ENCODE measurements at places on chromosomes 6 and 20.

DNA sequence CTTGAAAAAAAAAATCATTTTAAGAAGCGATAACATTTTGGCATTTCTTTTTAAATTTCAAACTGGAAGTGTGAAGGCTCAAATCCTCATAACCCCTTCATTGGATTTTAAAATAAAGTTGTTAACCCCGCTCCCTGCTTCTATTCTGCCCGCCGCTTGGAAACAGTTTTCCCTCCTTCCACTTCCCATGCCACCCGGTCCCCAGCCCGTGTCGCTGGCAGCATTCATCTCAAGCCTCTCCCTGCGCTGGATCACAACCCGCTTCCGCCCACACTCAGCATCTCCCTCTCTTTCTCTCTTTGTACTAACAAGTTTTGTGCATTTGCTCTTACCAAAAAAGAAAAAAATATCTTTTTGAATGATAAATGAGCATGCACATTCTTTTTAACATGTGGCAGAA is 15.4 kb upstream of the PDE10A start:
- DNase-seq = no peak

DNA sequence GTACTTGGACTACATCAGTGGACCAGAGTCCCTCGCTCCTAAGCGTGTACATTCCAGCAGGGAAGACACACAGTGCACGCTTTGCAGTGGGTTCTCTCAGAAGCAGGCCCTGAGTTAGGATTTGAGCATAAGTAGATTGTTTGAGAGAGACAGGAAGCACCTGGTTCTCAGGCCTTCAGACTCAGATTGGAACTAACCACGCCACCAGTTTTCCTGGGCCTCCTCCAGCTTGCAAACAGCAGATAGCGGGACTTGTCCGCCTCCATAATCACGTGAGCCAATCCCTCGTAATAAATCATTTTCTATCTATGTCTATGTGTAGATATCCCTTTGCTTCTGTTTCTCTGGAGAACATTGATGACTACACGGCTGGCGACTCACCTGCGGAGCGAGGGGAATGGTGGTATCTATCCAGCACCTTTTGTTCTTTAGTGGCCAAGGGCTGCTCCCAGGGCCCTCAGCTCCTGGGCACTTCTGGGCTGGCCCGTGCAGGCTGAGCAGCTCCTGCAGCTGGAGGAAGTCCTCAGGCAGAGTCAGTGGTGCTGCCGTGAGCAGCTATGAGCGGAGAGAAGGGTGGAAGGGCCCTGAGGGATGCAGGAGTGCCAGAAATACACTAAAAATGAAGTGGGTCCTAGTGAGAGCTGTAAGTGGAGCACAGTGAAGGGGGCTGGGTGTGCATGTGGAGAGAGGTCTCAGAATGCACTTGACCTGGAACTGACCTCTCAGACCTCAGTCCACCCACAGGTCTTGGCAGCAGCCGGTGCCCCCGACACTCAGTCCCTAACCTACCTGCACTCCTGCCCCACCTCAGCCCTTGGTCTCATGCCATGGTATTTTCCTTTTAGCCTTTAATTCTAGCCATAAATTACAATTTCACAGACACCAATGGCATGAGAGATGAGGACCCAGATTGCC is 76.9 kb downstream of the STK35 start:
- no peak for DNase-seq

DNA sequence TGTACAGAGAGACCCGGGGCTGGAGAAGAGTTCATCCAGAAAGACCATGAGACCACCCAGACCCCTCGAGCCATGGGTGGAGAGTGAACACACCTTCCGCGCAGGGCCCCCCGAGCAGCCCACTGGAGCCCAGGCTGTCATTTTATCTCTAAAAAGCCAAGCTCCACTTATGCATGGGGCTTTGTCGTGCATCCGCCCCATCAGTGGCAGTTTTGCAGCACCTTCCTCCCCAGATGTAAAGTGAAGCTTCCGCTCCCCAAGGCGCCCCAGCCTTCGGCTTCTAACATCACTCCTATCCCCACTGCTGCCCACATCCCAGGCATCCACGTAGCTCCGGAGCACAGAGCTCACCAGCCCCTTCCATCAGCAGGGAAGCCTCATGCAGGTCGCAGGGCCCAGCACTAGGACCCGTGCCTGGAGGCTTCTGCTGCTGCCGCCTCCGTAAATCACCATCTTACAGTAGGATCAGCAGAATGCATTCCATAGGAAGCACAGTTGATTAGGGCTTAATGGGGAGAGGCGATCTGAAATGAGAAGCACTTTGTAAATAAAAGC is 301.1 kb downstream of the TAF4 start:
- no peak for DNase-seq

- DNase-seq = no peak
These were observed 16.2 kb upstream of the CST3 start for GRCh38 chr20:23654000-23654399.

GRCh38 chr6:71412559-71413140 is 124.0 kb downstream of the OGFRL1 start:
- no peak for DNase-seq

DNA sequence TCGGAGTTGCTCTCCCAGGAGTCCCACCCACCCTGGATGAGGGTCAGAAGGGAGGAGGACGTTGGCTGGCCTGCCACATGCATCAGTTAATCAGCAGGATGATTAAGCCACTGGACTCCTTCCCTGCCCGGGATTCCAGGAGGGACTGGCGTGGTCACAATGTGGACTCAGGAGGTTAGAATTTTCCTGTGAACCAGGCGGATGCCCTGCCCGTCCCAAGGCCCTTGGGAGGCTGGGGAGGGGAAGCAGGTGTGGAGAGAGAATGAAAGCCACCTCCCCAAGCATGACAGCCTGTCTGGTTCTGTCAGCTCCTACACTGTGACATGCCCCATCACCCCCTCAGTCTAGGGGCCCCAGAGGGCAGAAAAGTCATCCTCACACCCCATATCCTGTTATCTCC is 11.6 kb upstream of the ITPR3 start:
- DNase-seq = no peak

- DNase-seq = peak; percentile 81
These were observed 85.6 kb downstream of the MRPL14 start for GRCh38 chr6:44041461-44042260.

DNA sequence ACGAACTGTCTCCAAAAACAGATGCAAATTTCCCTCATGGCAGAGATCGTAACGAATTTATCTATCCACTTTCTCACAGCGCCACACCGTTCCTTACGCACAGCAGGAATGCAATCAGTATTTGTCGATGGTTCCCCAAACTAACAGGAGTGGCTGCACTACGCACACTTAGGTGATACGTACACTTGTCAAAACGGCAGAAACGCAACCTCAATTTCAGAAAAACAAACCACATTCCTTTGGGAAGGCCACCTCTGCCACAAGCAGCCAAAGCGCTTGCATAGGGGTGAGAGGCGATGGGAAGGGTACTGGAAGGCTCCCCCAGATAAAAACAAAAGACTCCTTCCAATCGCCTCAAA is 638 bp downstream of the MDN1 start:
- no peak for DNase-seq

DNA sequence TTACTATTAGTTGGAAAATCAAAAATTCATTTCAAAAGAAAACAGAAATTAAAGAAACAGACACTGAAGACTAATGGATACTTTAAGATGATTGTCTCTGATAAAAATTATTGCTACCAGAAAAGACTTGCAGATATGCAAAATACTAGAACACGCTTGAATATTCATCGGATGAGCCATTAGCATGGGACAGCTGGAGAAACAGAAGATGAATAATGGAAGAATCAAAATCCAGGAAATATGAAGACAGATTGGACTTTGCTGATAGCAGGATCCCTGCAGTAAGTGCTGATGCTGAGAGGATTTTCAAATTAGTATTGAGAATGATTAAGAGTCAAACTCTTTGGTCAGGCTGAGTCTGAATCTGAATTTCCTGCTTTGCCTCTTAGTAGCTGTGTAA is 169.4 kb downstream of the EYS start:
- no peak for DNase-seq

DNA sequence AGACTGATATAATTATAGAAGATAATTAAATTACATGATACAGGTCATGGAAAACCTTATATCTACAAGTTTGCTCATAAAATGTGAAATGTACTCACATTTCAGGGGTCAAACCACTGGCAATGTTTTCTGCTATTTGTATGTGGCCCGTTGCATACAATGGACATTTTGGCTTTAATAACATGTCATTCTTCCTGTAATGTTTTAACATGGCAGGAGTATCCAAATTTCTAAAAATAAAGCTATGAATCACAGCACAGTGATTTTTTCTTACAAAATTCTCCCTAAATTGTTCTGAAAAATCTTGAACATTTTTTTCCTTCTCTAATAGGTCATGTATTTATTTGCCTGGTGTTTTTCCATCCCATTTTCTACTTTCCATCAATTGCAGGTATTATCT is 305.7 kb downstream of the SMOC2 start:
- no peak for DNase-seq

DNA sequence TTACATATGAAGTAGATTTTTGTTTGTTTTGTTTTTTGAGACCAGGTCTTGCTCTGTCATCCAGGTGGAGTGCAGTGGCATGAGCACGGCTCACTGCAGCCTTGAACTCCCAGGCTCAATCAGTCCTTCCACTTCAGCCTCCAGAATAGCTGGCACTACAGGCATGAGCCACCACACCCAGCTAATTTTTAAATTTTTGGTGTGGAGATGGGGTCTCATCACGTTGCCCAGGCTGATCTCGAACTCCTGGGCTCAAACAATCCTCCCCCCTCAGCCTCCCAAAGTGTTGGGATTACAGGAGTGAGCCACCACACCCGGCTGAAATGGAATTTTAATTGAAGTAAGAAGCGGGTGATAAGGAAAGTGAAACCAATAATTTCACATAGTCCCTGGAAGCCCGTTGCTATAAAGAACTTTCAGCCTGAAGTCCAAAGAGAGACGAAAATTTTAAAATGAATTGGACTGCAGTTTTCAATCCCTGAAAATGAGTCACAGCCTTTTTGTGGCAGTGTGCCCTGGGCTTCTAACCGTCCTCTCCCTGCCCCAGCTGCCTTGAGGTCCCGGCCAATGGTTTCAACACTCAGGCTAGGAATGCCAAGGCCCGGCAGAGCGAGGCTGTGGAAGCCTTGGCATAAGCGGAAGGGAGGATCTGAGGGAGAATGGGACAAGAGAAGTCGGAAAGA is 757 bp downstream of the RAET1E start:
- DNase-seq = peak; percentile 85

- peak; percentile 85 for DNase-seq
These were observed 5.1 kb upstream of the BPI start for GRCh38 chr20:38298768-38299288.

DNA sequence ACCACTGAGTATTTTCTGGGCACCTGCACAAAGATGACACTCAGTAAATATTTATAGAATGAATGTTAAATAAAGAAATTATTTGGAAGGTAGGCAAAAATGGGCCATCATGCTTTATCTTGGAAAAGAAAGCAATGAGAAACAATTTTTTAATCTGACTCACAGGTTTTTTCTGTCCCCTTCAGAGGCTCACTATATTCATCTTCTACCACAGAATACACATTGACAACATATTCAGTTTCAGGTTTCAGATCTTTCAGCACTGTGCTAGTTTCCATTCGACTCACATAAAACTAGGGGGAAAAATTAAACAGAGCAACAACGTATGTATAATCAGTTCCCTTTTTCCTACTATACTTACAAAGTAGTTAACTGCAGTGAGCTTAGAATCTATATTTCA is 58.3 kb downstream of the COL12A1 start:
- no peak for DNase-seq

DNA sequence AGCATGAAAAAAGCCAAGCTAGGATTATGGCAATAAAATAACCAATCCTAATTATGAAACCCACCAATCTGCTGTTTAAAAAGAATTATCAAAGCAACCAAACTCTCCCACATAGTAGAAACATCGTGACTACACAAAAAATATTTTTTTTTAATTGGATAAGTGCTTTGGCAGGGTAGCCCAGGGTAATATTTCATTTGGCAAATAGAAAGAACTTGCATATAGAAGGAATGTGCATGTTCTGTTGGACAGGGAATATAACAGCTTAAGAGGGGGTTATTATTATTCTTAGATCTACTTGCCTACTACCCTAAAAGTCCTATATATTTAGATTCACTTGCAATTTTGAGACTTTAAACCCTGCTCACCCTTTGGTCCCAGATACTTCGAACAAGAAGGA is 972 bp downstream of the GSTA3 start:
- no peak for DNase-seq

- DNase-seq = no peak
These were observed 77.1 kb downstream of the LMBRD1 start for GRCh38 chr6:69719602-69720193.

DNA sequence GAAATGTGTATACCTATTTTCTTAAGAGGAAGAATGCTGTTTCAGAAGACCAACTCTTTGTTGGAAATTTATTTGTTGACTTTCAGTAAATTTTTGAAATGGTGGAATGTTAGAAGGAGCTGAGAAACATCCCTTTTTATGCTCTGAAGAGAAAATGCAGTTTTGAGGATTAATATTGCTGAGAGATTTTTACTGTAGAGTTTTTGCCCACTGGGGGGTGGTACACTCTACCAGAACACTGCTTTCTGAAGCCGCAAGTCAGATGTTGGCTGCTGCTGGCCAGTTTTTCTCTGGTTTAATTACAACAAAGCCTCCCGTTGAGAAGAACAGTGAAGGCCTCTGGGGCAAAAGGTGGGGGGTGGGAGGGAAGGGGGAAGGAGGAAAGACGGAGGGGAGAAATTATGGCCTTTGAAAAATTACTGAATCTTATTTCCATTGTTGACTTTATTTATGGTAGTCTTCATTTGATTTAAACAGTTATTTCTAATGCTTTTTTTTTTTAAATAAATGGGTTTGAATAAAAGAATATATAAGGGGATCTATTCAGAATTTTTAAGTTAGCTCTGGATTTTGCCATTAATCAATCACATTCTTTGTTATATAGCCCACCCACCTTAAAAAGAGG is 3.0 kb downstream of the FLRT3 start:
- DNase-seq = peak; percentile 76

- no peak for DNase-seq
These were observed 44.1 kb upstream of the ADGRF1 start for GRCh38 chr6:47086051-47086770.
